Activated T-helper 1 cell treated with anti-CD3 and anti-CD28 coated beads, Interleukin-12 subunit alpha, Interleukin-12 subunit beta, Interleukin-2, Interleukin-4 antibody, amounts not matched to agents 30 ng/mL and 10 ng/mL and 1 ng/mL, durations not matched to agents 14 hours and 24 hours and 36 hours (primary cell): ENCODE measurements at places on chromosomes 1 and 21. TPM values are rescaled to one million over a fixed set of nuclear protein-coding genes. Genes with fewer than 3 reads are reported as not detected.
A peak's percentile ranks its signal among the peaks of the same experiment; 100 is the strongest.

- no peak overlapping the region for H3K27ac ChIP-seq
- H3K36me3 ChIP-seq, result no peaks in the 10 kb centered on the region
- no peak for DNase-seq
- H3K4me3 ChIP-seq, result no peak overlapping the region
- peaks cover 11% of the 10 kb centered on the region for H3K27me3 ChIP-seq
- no peaks in the 10 kb centered on the region for H3K4me1 ChIP-seq
These were observed 47.4 kb downstream of the RIMS3 start for GRCh38 chr1:40618108-40618507.

The TSACC gene
- 0.81 TPM in 1 of 2 replicates, not detected in the other for total RNA-seq

DNA sequence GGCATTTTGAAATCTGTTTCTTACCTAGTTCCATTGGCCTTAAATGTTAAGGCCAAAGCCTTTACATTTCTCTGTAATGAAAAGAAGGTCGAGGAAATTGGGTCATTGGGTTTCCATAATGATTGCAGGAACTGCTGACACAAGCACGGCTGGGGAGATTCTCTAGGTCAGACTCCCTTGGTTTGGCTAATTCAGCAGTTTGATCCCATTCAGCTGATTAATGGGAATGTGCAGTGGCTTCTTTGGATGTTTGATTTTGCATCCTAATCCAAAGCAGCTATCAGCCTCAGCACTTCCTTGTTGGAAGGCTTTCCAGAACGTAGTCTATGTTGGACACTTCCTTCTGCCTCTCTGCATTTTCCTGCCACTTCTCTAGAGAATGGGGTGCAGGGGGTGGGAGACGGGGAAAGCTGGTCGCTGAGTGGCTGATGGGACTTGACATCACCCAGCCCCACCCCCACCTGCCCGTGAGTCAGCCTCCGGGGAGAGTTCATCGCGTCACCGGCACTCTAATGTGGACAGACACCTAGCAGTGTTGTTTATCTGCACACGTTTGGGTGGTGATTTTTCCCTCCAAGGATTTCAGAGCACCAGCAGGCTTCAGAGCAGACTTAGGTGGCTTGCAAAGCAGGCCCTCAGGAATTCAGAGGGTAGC is 5.4 kb downstream of the PSEN2 start:
- H3K27ac ChIP-seq, result no peak overlapping the region
- no peaks in the 10 kb centered on the region for H3K27me3 ChIP-seq
- DNase-seq, result no peak
- H3K4me3 ChIP-seq, result no peak overlapping the region
- H3K36me3 ChIP-seq, result peaks cover 4% of the 10 kb centered on the region

DNA sequence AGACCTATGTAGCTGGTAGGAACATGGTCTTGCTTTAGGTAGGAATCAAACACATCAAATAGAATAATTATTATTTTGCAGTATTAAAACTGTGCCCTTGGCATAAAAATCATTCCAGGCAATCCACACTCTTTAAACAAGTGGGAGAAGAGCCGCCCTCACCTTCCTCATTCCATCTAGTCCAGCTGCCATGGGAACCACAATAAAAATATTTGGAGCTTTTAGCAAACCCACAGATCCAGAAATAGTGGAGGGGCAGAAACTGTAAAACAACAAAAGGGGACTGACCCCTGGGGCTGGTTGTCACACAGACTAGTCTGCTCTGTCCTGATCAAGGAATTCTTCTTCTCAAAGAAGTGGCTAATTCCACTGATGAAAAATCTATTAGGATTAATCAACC is 61.6 kb downstream of the PTPRC start:
- H3K36me3 ChIP-seq, result peaks cover 70% of the 10 kb centered on the region
- no peak for DNase-seq
- no peak overlapping the region for H3K4me3 ChIP-seq
- peaks cover 81% of the 10 kb centered on the region for H3K4me1 ChIP-seq

GRCh38 chr1:214603819-214604252 is 841 bp downstream of the CENPF start:
- DNase-seq, result no peak
- H3K36me3 ChIP-seq, result peaks cover 3% of the 10 kb centered on the region
- H3K4me1 ChIP-seq, result peaks cover 17% of the 10 kb centered on the region
- peak overlapping the region; percentile 93 for H3K4me3 ChIP-seq

- no peaks in the 10 kb centered on the region for H3K27me3 ChIP-seq
- H3K4me3 ChIP-seq, result no peak overlapping the region
- no peaks in the 10 kb centered on the region for H3K36me3 ChIP-seq
- no peak overlapping the region for H3K27ac ChIP-seq
- no peaks in the 10 kb centered on the region for H3K4me1 ChIP-seq
- no peak for DNase-seq
These were observed 227.5 kb upstream of the LYPLAL1 start for GRCh38 chr1:218946147-218946546.

The OSCP1 gene
- total RNA-seq, result 0.39 and 0.96 TPM in 2 replicates

- peaks cover 69% of the 10 kb centered on the region for H3K4me1 ChIP-seq
- peaks cover 2% of the 10 kb centered on the region for H3K27me3 ChIP-seq
- H3K27ac ChIP-seq, result peak overlapping the region; percentile 72
- H3K4me3 ChIP-seq, result peak overlapping the region; percentile 80
These were observed 26.4 kb upstream of the RNF187 start for GRCh38 chr1:228460821-228461220.

DNA sequence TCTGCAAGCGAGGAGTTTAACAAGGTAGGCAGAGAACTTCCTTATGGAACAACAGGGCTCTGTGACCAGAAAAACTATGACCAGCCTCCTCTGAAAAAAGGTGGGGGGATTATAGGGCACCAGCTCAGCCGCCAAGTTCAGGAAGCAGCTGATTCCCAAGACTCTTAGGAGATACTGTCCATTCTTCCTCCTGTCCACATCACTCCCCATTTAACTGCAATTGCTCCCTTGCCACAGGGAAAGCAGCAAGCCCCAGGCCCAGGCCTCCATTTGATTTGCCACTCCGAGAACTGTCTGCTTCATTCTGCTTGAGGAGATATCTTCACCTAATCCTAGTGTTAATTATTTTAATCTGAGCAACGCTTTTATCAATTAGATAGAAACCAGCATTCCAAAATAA is 254.3 kb downstream of the ZNF648 start:
- H3K27ac ChIP-seq, result no peak overlapping the region
- H3K27me3 ChIP-seq, result peaks cover 4% of the 10 kb centered on the region
- no peaks in the 10 kb centered on the region for H3K36me3 ChIP-seq
- no peak overlapping the region for H3K4me3 ChIP-seq
- H3K4me1 ChIP-seq, result no peaks in the 10 kb centered on the region

DNA sequence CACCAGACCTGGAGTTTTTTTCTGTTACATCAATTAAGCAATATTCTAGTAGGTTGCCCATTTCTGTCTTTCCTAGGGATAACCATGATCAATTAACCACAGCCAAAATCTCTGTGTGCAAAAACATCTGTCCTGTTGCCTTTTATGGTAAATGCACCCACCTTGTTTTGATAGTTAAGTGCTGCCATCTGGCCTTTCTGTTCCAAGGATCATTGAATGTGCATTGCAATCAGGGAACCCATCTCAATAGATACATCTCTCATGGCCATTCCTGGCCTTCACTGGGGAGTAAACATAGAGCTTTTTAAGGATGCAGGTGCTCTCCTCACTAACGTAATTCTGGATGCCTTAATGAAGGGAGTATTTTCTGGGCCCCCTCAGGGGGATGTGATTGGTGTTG is 111.8 kb upstream of the KIAA1614 start:
- no peak for DNase-seq
- peaks cover 9% of the 10 kb centered on the region for H3K36me3 ChIP-seq
- H3K4me1 ChIP-seq, result peaks cover 9% of the 10 kb centered on the region
- no peaks in the 10 kb centered on the region for H3K27me3 ChIP-seq

DNA sequence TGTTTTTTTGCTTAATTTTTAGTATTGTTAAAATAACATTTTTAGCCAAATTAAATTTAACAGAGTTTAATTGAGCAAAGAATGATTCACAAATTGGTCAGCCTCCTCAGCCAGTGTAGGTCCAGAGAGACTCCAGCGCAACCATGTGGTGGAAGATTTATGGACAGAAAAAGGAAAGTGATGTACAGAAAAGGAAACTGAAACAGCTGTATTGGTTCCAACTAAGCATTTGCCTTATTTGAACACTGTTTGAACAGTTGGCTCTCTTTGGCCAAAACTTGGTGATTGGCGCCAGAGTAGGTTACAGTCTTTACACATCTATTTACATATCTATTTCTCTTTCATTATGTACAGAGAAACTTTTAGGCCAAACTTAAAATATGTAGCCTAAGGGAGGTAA is 19.4 kb downstream of the RPS6KC1 start:
- H3K27ac ChIP-seq, result peak overlapping the region; percentile 12
- DNase-seq, result peak; percentile 17
- H3K4me1 ChIP-seq, result peaks cover 32% of the 10 kb centered on the region
- no peak overlapping the region for H3K4me3 ChIP-seq
- no peaks in the 10 kb centered on the region for H3K36me3 ChIP-seq

GRCh38 chr1:220962031-220962751 is 82.9 kb downstream of the HLX start:
- H3K4me1 ChIP-seq, result no peaks in the 10 kb centered on the region
- DNase-seq, result no peak
- no peak overlapping the region for H3K4me3 ChIP-seq
- H3K27me3 ChIP-seq, result no peaks in the 10 kb centered on the region

- no peaks in the 10 kb centered on the region for H3K27me3 ChIP-seq
- no peak overlapping the region for H3K4me3 ChIP-seq
- no peak for DNase-seq
- H3K27ac ChIP-seq, result no peak overlapping the region
These were observed 75.0 kb downstream of the ATP6V1G3 start for GRCh38 chr1:198465201-198466144.

DNA sequence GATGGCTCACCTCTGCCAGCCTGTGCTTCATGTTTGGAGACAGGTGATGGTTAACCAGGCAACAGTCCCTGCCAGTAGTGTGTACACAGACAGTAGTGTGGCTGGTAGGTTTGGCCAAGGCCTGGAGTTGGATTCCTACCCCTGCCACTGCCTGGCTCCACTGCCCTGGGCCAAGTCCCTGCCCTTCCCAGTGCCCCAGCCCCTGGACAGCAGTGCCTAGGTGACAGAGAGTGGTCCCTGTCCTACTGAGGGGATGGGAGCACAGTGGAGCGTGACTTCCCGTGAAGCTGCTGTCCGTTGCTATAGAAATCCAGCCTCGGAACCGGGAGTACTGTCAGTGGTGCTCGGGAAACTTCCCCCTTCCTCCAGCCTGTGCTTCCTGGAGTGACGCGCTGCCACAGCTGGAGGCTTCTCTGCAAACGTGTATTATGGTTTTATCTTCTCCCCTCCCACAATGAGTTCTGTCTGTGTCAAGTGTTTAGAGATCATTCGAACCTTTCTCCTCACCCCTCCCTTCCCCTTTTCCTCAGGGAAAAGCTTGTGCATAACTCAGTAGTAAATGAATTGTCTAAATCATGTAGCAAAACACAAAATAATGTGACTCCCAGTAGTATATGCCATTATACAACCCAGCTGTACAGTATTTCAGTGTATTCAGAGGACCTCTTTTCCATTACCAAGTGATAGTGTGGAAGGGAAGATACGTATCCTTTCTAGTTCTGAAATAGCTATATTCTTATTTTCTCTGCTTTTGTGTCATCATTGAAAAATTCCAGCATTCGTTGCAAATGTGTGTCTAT is 73.4 kb downstream of the GALNT2 start:
- H3K27ac ChIP-seq, result no peak overlapping the region
- H3K27me3 ChIP-seq, result no peaks in the 10 kb centered on the region
- DNase-seq, result no peak
- no peak overlapping the region for H3K4me3 ChIP-seq

- H3K4me3 ChIP-seq, result no peak overlapping the region
- H3K4me1 ChIP-seq, result peaks cover 17% of the 10 kb centered on the region
- H3K36me3 ChIP-seq, result no peaks in the 10 kb centered on the region
These were observed 71.6 kb downstream of the PLEKHA6 start for GRCh38 chr1:204288021-204288588.

The SH2D2A gene
- 283 and 286 TPM in 2 replicates for total RNA-seq

GRCh38 chr1:19387045-19387467 is 74.9 kb downstream of the SLC66A1 start:
- H3K27ac ChIP-seq, result no peak overlapping the region
- no peak overlapping the region for H3K4me3 ChIP-seq
- no peak for DNase-seq
- H3K4me1 ChIP-seq, result peaks cover 43% of the 10 kb centered on the region
- H3K27me3 ChIP-seq, result no peaks in the 10 kb centered on the region

GRCh38 chr1:109198745-109199144 is 15.0 kb upstream of the SARS1 start:
- DNase-seq, result no peak
- H3K36me3 ChIP-seq, result peaks cover 16% of the 10 kb centered on the region
- no peak overlapping the region for H3K4me3 ChIP-seq
- peaks cover 2% of the 10 kb centered on the region for H3K27me3 ChIP-seq
- no peak overlapping the region for H3K27ac ChIP-seq

DNA sequence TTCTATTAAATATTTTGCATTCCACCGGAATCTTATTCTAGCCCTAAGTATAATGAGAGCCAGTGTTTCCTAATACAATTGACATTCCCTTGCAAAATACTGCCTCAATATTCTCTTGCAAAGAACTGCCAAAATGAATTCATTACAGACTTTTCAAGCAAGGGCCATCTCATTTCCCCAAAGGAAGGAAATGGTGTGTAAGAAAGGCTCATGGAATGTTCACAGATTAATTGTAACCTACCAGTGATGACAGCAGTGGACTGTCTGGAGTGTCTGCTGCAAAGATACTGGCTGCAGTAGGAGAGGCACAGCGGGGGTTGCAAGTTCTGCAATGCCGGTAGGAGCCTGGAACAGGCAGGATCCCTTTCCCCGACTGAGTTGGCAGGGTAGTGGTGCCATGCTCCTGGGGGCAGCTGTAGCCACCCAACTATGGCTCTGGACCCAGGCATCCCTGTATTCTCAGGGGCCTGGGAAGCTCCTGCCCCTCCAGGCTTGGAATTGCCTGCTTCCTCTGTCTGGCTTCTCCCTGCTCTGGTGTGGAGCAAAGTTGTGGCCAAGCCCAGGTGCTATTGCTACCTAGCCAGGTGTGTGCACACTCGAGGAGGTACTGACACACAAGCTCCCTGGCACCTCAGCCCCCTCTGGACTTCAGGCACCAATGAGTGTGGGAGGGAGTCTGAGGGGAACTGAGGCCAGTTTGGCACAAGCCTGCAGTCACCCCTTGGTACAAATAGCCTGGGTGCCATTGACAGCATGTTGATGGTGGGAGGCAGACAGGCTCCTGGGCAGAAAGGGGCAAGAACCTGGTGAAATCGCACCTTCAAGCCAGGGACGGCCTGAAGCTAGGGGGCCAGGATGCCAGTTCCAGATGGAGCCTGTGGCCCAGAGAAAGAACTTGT is 1371.0 kb downstream of the KCNT2 start:
- no peaks in the 10 kb centered on the region for H3K27me3 ChIP-seq
- H3K27ac ChIP-seq, result no peak overlapping the region
- no peak for DNase-seq
- H3K36me3 ChIP-seq, result no peaks in the 10 kb centered on the region

GRCh38 chr1:201543871-201544642 is 5.1 kb downstream of the NAV1 start:
- no peak overlapping the region for H3K27ac ChIP-seq
- DNase-seq, result no peak
- H3K36me3 ChIP-seq, result no peaks in the 10 kb centered on the region
- no peak overlapping the region for H3K4me3 ChIP-seq
- H3K4me1 ChIP-seq, result no peaks in the 10 kb centered on the region

The TNFRSF9 gene
- total RNA-seq, result 57.0 and 60.5 TPM in 2 replicates
